ENCODE measurements at places on chromosomes 7 and 10.

- peak; percentile 59 for DNase-seq
These were observed 435 bp upstream of the PWWP2B start for GRCh38 chr10:132396494-132397035.

DNA sequence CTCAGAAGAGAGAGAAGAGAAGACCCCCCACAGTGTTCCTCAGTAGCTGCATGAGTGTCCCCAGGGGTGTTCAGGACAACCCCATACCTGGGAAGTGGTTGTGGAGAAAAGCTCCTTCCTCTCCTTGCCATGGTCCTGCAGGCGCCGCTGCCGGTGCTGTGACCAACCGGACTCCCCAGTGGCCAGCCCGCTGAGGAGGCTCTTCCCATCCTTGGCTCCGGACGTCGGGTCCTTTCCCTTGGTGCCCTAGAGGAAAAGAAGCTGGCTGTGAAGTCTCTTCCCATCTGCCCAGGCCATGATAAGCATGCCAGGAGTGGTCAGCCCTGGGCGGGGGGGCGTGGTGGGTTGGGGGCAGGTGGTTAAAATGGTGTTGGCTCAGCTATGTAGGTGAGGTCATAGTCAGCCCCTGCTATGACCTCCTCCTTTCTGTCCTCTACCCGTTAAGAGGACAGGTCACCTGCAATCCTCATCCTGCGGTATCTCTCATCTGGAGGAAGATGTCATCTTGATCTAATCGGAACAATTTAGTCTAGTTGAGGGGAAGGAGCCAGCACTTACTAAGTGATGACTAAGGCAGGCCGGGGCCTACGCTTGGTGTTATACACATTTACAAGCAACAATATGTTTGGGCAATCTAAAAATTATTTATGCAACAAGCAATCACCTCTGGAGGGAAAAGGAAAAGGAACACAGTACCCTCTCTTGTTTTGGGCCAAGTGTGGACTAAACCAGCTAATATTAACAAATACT, 13.2 kb downstream of the WDR91 start:
- no peak for DNase-seq

GRCh38 chr7:5420881-5421713, 2.5 kb downstream of the TNRC18 start:
- no peak for DNase-seq

GRCh38 chr7:53541475-53541874, 506.0 kb downstream of the POM121L12 start:
- no peak for DNase-seq

GRCh38 chr10:30114881-30115625, 55.7 kb upstream of the JCAD start:
- DNase-seq, result no peak

- no peak for DNase-seq
These were observed 220.2 kb downstream of the DGKI start for GRCh38 chr7:137626469-137627067.

DNA sequence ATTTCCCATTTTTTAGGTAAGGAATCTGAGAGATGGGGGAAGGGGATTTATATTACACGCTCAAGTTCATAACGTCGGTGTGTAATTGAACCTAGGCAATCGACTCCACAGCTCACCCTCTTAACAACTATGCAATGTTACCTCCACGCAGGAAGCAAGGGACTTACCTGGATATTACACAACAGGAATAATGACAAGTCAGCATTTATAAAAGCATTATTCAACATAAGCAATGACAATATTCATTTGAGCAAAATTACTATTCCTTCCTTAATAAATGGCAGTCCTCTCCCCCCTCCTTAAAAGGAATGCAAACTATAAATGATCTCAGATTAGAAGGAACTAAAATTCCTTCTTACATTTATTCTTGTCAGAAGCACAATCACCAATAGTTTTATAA, 104.0 kb downstream of the PCLO start:
- no peak for DNase-seq

DNA sequence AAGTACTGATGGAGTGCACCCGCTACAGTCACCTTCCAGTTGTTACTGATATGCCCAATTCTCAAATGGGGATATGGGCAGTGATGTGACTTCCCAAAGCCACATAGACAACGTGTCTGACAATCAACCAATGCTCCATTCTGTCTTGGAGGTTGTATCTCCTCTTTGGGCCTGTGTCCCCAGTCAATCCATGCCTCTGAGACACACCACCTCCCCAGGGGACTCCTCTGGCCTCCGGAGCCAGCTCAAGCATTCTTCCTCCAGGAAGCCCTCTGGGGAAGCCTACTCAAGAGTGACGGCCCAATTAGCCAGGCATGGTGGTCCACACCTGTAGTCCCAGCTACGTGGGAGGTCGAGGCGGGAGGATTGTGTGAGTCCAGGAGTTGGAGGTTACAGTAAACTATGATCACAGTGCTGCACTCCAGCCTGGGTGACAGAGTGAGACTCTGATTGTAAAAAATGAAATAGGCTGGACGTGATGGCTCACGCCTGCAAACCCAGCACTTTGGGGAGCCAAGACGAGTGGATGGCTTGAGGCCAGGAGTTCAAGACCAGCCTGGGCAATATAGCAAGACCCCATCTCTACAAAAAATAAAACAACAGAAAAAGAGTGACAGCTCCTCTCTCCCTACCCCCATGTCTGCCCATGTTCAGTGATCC, 99.5 kb upstream of the TNRC18 start:
- no peak for DNase-seq

DNA sequence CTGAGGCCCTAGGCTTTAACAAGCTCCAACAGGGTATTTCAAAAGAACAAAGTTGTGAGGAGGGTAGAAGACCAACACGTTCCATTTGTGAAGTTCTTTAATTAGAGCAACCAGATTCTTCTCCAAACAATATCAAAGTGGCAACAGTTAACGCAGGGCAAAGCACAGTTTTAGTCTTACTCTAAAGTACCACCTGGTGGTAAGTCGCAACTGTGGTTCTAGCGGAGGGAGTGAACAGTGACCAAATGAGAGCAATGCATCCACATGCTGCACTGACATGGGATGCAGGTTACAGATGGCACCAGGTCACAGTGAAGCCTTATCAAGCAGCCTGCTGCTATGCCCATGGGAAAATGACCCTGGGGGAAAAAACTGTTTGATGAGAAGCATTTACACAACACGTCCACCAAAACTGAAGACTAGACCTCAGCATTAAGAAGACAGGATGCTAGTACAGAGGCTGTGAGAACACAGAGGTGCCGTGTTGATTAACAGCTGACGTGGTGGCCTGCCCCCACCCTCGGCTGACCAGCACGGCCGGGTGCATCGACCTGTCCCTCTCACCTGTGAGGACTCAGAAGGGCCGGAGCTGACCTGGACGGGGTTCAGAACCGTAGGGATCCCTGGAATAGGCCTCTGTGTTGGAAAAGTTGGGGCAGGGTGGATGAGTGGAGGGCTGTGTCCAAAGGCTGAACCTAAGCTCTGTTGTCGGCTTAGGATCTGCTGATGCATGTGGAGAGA, 211.2 kb downstream of the GLI3 start:
- DNase-seq, result no peak

DNA sequence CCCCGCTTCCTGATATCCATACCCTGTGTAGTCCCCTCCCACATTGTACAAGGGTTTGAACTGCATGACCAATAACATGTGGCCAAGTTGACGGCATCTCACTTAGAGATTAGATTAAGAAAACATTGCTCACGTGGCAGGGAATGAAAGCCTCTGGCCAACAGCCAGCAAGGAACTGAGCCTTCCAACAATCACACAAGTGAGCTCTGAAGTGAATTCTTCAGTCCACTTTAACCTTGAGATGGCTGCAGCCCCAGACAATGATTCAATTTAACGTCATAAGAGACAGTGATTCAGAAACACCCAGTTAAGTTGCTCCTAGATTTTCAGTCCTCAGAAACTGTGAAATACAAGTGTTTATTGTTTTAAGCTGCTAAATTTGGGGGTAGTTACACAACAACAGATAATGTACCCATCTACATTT, 165.9 kb upstream of the PLXNA4 start:
- DNase-seq, result no peak

DNA sequence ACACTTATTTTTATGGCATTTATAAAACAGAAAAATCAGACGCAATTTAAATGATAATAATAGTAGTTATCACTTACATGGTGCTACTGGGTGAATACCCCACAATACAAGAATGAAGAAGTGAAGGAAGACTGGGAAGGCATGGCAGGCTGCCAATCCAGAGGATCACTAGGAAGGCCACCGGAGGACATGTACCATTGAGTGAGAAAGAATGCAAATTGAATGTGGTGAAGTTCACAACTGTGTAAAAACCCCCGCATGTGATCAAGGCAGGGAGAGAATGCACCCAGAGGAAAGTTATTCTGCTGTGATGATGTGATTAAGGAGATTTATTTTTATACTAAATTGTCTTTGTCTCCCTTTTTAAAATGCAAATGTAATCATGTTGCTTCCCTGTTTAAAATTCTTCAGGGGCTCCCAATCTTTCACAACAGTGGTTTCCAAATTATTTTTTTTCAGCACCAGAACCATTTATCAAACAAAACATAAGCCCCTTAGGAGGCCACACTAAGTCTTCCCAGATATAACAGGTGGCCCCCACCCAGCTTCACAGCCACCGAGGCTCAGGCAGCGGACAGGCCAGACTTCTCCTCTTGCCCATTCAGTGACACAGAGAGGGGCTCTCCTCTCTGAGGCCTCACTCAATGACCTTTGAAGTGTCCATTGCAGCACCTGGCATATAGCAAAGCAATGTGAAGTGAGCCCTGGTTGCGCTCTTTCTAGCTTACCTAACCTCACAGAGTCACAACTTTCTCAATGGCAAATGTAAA, 59.6 kb downstream of the FRMPD2 start:
- no peak for DNase-seq

- DNase-seq, result no peak
These were observed 5.5 kb upstream of the MNX1 start for GRCh38 chr7:157016024-157016351.

DNA sequence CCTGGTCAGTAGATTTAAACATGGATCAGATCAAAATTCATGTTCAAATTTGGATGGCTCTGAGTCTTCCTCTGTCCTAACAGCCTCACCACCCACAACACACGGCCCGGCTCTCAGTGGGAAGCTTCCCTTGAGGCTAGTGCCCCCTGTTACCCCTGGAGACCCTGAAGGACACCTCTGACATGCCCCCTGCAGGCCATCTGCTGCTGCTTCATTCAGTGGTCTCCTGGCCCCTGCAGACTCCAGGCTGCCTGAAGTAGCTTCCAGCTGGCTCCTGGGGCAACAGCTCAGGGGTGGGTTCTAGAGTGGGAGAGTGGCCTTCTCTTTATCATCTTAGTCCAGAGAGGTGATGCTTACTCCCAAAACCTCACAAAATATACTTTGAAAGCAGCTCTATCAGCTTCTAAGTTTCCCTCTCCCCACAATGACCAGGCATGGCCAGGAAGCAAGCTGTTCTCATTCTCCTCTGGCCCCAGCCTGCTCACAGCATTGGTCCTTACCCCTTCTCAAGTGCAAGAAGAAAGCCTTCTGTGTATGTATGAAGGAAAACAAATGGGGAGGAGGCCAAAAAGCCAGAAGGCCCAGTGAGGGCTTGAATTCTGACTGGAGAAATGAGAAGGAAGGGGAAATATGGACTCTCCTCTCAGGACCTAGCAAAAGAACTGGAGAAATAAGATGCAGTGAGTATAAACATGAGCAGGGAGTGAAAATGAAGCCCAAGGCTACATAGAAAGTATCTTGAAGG, 189.6 kb upstream of the INHBA start:
- no peak for DNase-seq

- DNase-seq, result no peak
These were observed 1012.4 kb upstream of the C7orf33 start for GRCh38 chr7:147578196-147578595.

- no peak for DNase-seq
These were observed 4.2 kb downstream of the KIFBP start for GRCh38 chr10:68992636-68993440.

DNA sequence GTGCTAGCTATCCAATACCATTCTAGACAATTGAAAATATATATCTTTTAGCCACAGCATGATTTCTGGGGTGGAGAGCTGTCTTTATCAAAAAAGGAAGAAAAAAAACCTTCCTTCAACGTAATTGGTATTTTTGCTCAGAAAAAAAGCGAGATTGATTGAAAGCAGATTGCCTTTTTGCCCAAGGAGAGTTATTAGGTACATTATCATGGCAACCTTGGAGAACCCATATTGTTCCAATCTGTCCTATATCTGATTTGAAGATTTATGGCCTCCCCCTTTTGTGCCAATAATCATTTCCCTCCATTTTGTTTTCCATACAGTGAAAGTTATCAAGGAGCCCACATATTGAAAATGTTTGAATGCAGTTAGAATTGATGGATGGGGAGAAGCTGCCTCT, 544.5 kb downstream of the KCNMA1 start:
- DNase-seq, result no peak

GRCh38 chr7:48421357-48421756, 250.1 kb downstream of the ABCA13 start:
- DNase-seq, result no peak

DNA sequence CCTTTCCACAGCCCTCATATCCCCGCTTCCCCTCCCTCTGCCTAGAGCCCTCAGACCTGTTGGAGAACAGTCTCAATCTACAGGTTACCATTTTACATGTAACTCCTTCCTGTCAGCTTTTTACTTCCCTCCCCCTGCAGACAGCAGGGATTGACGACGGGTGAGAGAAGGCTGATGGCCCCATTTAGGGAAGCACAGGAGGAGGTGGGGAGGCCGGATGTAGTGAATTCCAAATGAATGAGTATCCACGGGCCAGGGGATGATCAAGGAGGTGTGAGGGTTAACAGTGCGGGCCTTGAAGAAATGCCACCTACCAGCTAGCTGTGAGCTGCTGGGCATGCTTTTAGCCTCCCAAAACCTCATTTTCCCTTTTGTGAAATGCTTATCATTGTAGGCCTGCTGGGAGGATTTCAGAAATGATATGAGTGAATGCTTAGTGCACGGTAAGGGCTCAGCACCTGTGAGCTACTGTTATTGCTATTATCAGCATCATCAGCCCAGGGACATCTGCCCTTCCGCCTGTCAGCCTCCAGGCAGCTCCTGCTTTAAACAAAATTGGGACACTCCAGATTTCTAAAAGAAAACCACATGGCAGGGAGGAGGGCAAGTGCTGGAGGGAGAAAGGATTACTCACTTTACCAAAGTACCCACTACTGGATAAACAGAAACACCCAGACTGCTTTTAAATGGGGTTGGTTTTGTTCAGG, 6.5 kb upstream of the NANOS1 start:
- no peak for DNase-seq

DNA sequence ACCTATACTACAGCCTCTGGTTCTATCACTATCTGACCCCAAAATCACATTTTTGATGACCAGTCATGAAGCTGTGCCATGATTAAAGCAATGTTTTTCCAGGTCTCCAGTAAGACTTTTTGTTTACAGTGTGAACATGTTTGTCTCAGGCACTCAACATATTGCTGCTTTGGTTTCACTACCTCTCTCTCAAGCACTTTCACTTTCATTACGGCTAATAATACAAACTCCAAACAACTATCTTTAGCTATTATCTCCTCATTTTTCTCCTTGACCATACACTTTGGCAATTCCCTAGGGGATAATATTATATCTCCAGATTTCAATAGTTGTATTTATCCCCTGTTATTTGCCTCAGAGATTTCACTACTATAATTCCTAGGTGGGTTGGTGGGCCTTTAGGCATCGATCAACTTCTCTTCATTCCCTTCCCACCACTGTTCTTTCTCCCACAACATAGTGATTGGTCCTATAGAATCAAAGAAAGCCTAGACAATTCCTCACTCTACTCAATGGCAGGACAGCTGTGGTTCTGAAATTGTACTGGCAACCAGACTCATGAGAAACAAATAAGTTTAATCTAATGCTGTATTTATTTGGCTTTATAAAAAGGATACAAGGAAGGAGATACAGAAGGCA, 261.4 kb upstream of the ZWINT start:
- no peak for DNase-seq

GRCh38 chr10:93999401-93999851, 5.7 kb downstream of the PLCE1 start:
- DNase-seq, result no peak
